Progenitor cell of endocrine pancreas (in vitro differentiated cells): ENCODE measurements at places on chromosomes 2 and 18.
A peak's percentile ranks its signal among the peaks of the same experiment; 100 is the strongest.

GRCh38 chr2:214294426-214294825 lies 116.4 kb upstream of the VWC2L start:
- DNase-seq = no peak

- no peak for DNase-seq
These were observed 1744.3 kb upstream of the PIK3C3 start for GRCh38 chr18:40210696-40211095.

DNA sequence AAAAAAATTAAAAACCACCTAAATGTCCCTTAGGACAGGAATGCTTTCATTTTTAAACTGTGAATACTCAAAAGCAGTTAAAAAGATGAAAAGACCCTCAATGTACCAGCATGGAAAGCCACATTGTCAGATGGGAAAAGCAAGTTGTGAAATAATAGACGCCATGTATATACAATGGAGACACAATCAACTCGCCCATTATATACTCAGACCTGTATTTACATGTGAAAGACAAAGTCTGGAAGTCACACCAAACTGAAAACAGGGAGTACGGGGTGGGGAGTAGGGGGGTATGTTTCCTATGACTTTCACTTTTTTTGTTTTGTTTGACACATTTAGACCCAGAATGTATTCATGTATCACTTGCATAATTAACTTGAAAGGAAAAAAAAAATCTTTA lies 75.6 kb downstream of the CELF4 start:
- DNase-seq = no peak

- DNase-seq = peak; percentile 0
These were observed 14.1 kb upstream of the ARMC9 start for GRCh38 chr2:231184319-231184718.

GRCh38 chr18:45321520-45321919 lies 293.8 kb upstream of the SLC14A2 start:
- DNase-seq = no peak
